ENCODE measurements at places on chromosomes 5 and 9. TPM values are rescaled to one million over a fixed set of nuclear protein-coding genes. Genes with fewer than 3 reads are reported as not detected.

GRCh38 chr5:160033546-160034252, 24.8 kb downstream of the TTC1 start:
- no peak for DNase-seq

DNA sequence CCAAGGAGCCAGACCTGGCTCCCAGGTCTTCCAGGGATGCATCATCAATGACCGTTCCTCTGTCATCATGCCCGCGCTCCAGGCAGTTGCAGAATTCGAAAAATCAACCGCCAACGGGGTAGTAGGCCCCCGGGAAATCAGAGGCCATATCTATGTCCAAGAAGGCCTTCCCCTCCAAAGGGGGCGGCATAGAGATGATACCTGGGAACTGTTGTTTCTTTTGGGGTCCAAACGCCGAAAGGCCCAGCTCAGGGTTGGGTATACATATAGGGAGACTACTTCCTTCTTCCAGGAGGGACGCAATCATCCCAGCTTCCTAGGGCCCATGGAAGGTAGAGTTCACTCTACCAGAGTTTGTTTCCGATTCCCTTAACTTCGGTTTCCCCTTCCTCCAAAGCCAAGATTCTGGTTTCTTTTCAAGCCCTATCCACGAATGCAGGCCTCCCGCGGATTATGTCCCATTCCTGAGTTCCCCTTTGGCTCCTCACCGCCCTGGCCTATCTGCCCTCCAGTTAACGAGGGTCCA, 754 bp downstream of the DCAF12 start:
- DNase-seq = no peak

DNA sequence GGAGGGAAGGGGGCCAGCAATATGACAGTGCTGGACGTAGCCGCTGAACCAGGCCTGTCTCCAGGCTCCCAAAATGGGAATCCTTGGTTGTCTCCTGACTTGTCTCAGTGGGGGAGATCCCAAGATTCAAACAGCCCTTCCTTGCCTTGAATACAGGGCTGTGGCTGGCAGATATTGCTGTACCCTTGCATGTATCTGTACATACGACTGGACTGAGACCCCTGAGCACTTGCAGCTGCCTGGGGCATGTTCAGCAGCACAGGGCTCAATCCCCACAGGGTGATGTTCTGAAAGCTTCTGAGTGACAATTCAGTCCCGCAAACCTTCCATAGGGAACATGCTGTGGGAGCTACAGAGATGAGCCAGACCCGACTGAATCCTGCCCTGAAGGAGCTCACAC, 13.3 kb downstream of the OR13J1 start:
- no peak for DNase-seq

SGCD gene
- 6.0 TPM for total RNA-seq

DNA sequence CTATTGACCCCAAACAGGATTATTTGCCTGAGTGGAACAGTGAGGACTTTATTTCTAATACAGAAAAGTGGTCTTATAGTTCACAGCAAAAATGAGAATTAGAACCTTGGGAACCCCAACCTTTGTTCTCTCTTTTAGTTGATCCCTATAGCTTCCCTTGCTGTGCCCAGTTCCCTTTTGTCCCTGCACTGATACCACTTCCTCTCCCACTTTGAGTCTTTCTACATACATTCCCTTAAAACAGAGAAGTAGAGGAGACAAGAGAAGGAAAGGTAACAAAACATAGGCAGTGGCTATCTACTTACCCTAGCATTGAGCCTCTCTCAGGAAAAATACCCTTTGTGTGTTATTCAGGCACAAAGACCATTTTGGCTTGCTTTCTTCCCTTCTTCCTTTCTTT, 246.4 kb downstream of the FAM114A2 start:
- DNase-seq = no peak
